Astrocyte (in vitro differentiated cells and primary cell): ENCODE measurements at places on chromosomes 7 and 10.

- DNase-seq = no peak
These were observed 233.3 kb upstream of the CACNA2D1 start for GRCh38 chr7:82676777-82677463.

DNA sequence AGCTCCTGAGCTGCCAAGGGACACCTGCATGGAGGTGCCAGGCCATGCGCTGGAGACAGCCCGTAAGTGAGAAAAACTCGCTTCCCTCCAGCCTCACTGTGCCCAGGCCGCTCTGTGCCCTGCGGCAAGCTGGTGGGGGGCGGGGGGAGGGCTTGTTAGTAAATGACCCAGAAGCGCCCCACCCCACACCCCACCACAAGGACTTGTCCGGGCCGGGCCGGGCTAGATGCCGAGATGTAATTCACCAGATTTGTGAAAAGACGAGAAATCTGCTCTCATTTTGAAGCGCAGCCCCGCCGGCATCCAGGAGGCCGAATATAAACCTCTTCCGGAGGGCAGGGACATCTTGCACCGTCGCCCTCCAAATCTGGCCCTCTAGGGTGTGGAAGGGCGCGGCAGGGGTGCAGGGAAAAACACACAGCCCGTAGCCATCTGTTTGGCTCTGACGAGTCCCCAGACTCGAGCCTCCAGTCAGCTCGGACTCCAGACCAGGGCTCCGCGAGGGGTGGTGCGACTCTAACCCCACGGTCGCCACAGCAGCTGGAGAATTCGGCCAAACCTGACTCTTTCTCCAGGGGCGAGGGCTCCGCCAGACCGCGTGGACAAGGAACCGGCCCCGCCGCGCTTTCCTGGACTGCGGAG lies 14.8 kb downstream of the TLX1 start:
- DNase-seq = no peak

DNA sequence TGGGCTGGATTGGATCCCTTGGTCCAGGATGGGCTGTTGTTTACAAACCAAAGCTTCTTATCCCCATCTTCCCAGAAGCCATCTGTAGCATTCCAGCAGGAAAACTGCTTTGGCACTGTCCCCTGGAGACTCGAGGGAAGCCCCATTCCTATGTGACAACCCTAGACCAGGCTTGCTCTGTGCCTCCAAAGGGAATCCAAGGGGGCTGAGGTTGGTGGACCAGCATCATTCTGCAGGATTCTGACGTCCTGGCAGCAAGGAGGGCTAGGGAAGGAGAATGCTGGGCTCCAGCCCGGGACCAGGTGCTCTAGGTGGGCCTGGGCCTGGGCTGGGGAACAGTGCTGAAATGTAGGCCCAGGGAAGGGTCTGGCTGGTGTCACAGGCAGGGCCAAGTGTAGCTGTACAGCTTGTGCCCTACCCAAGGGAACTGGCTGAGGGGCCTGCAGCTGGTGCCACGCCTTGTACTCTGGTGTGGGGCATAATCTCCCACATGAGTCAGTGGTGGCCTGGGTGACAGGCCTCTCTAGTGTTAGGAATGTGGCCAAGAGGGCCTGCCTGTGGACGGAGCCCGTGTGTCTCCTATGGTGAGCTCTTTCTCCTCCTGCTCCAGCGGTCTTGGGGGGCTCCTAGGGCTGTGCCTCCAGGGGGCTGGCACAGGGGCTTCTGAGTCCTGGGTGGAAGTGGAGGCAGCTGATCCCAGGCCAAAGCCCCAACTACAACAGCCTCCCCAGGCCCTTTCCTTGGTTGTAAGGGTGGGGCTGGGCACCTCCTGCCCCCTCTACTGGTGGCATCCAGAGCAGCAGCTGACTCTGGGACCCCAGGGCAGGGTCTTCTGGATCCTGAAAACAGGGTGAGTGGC lies 25.2 kb downstream of the TRIM8 start:
- peak; percentile 30 for DNase-seq

- peak; percentile 41 for DNase-seq
These were observed 86.3 kb downstream of the OAT start for GRCh38 chr10:124332426-124332825.

DNA sequence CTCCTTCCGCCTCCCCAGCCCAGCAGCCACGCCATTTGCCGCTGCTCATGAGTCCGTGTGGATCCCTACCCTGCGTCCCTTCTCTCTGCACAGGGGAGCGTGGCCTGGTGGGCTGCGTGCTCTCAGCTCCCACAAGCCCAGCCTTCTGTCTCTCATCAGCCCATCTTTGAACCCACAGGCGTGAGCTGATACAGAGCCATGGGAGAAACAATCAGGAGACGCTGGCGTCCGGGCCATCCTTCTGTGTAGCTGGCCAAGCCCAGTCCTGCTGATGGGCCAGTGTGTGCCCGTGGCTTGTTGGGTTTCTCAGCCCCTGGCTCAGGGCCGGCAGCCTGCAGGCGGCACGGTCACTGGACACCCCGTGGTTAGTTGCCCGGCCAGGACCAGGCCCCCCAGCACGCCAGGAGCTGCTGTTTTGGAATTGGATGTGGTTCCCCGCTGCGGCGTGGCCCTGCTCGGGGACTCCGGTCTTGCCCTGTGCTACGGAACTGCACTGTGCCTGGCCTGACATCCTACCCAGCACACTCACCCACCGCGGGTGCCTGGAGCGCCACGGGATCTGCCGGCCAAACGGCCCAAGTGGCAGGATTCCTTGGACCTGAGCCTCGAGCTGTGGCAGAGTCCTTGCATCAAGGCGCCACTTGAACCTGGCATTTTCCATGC lies 88.9 kb downstream of the ELFN1 start:
- DNase-seq = no peak
